ENCODE measurements at places on chromosomes 5 and 9. TPM values are rescaled to one million over a fixed set of nuclear protein-coding genes. Genes with fewer than 3 reads are reported as not detected.

The EQTN gene
- not detected for total RNA-seq

The FCN2 gene
- total RNA-seq, result not detected

The MYMK gene
- total RNA-seq, result not detected

The BTNL3 gene
- total RNA-seq, result not detected

The HAVCR2 gene
- total RNA-seq, result 0.33 TPM

The CTNNAL1 gene
- total RNA-seq, result 35.9 TPM

The SCGB3A2 gene
- total RNA-seq, result not detected

The NUTM2G gene
- not detected for total RNA-seq

The LCN2 gene
- not detected for total RNA-seq

The ENTPD8 gene
- not detected for total RNA-seq

The BAAT gene
- 0.07 TPM for total RNA-seq

Measured in smooth muscle cell of the pulmonary artery (primary cell).